Muscle of arm (tissue), 14 donors: ENCODE measurements at places on chromosomes 2 and 18.

DNA sequence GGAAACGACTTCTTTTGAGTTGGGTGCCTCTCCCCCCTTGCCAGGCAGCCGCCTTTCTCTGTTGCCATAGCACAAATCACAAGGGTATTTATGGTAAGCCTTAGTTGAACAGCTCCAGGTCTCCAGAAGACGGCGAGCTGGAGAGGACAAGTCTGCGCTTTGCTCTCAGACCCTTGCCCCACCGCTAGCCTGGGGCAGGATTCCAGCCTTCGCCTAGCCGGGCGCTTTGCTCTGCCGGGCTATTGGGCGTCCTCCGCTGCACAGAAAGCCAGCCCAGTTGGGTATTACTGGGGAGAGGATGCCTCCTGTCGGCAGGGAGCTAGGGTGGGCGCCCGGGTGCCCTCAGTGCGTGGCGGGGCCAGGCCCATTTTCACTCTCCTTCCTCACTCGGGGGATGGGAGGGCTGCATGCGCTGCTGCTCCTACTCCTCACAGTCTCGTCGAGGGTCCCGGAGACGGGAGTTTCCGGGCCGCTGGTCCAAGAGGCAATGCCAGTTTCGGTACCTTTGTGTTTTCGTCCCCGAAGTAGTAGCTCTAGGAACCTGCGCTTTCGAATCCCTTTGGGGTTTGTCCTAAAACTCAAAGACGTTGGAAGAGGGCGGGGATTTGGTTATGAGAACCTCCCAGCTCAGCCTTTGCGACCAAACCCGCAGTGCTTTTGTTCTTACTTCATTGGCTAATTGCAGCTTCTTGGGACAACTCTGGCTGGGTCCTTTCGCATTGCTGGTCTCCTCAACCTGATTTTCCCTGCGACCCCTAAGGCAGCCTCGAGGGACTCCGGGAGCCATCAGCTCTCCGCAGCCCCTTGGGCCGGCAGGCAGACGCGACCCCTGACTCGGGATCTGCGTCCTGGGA, 3.6 kb upstream of the DLX2 start:
- DNase-seq: no peak

DNA sequence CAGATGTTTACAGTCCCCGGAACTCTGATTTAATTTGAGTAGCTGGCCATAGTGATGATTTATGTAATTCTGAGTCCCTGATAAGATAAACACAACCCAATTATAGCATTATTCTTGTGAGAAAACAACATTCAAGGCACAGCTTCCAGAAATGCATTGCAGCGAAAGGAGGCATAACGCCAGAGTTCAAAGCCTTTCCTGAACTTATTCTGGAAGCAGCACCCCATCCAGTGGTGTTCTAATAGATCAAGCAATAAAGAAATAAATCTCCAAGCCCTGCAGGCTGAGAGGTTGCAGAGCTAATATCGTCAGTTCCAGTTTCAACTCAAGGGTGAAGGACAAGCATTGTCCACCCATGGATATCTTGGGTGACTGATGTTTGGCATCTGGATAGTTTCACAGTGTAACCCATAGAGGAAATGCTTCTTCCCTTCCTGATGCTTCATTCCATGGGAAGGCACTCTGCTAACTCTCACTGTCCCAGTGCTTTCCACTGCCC, 18.8 kb downstream of the CDH2 start:
- peak; percentile 35 for DNase-seq

- DNase-seq: no peak
These were observed 6.3 kb downstream of the THUMPD2 start for GRCh38 chr2:39772812-39773152.

GRCh38 chr18:48878471-48878870, 72.3 kb downstream of the SMAD7 start:
- no peak for DNase-seq

GRCh38 chr2:34848691-34849090, 1249.6 kb upstream of the FAM98A start:
- no peak for DNase-seq

DNA sequence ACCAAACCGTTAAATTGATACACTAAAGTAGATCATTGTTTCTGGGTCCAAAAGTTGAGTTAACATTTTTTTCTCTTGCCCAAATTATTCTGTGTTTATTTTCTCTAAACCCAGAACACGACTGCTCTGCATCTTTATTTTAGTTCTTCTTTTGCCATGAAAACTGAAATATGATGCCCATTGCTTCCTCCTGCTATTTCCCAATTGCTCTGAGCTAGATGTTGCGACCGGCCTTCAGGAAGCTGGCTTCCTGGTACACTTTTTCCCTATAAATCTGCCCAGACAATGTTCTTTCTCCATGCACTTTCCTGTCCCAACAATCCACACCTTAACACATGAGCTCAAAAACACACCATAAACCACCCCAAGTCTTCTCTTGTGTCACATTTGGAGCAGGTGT, 501.4 kb downstream of the FBXO15 start:
- no peak for DNase-seq

- DNase-seq: no peak
These were observed 39.2 kb upstream of the KIDINS220 start for GRCh38 chr2:8876628-8877027.

DNA sequence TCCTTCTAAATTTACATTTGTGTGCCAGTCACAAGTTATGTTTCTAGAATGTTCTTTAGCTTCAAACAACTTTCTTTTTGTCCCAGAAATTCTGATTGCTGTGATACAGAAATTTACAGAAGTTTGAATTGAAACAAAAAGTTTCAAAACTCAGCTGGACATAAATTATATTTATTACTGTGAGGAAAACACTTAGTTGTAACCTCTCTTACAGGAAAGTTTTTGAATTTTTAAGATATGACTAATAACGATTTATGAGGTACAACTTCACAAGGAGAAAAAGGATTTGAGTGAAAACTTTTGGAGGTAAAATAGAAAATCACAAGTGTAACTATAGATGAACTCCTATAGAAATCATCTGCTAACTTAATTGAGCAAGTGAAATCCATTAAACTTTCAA, 205.3 kb downstream of the TMEM247 start:
- DNase-seq: no peak

- DNase-seq: no peak
These were observed 65.6 kb upstream of the REV1 start for GRCh38 chr2:99555404-99555803.

DNA sequence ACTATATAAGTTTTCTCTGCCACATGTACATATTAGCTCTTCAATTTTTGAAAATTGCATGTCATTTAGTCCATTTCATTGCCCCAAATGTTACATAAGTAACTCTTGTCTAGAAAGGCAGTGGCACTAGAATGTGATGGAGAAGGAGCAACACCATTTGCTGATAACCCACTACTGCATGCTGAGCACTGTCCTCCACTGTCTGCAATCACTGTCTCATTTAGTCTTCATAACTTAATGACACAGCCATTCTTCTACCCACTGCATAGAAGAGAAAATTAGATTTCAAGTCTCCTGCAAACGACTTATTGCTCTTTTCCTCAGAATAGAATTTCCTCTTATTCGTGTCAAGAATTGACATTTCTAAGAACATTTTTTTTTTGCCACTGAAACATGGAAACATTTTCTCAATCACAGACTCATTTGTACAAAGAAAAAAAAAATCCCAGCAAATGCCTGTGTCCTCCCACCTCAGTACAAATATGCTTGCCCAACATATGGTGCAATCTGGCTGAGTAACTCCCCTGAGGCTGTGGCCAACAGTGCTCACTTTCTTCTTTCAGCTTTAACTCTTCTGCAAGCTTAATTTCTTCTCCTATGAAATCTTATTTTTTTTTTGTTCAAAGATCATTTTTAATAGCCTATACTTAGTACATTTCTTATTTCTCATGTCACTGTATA, 768.6 kb upstream of the HS6ST1 start:
- no peak for DNase-seq

DNA sequence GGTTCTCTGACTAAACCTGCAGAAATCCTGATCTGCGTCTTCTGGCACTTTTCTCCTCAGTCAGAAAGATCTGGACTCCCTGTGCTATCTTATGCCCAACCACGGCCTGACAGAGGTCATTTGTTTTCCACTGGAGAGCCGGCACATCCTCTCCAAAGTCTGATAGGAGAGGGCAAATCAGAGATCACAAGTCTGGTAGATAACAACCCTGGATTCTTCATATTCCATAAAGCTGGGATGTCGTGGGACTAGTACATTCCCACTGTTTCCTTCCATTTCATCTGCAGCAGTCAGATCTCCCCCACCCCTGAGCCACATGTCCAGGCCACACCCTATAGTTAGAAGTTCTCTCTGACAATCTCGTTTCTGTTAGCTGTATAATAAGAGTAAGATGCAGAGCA, 157.0 kb downstream of the MGAT5 start:
- DNase-seq: no peak

DNA sequence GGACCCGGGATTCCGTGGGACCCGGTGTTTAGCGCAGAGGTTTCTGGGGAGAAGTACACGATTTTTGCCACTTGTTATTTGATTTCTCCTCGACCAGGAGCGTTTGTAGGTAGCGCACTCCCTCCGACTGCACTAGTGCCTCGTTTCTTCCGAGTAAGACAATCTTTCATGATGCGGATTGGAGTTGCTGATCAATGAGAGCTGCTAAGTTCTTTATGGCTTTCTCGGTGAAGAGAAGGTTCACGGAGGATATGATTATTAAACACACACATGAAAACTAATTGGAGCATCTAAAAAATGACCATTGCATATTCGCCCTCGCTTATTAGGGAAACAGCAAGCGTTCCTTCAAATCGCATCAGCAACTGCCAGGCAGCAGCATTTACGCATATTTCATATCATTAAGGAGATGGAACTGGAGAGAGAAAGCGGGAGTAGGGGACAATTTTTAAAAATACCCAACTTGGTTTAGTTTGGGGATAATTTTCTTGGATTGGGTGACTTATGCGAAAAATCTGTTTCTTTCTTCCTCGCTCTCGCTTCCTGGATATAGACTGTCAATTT, 616 bp downstream of the EML6 start:
- no peak for DNase-seq

GRCh38 chr18:61992285-61992684, 99.5 kb upstream of the RNF152 start:
- no peak for DNase-seq

DNA sequence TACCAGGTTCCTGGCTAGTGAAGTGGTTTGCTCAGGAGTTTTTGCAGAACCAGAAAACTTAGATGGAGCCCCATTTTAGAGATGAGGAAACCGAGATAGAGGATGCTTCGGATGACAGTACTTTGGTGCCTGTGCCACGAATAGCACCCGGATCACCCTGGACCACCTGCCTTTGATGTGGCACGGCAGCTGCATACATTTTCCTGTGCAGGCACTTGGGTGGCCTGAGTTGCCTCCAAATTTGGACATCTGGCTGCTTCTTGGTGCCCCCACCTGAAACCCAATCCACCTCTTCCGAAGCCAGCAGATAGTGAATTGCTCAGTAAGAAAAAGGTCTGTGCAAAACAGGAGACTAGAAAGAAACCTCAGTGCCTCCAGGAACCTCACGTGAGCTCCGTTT, 140.6 kb upstream of the ID2 start:
- no peak for DNase-seq

GRCh38 chr18:1906421-1906820, 664.9 kb downstream of the METTL4 start:
- DNase-seq: no peak

DNA sequence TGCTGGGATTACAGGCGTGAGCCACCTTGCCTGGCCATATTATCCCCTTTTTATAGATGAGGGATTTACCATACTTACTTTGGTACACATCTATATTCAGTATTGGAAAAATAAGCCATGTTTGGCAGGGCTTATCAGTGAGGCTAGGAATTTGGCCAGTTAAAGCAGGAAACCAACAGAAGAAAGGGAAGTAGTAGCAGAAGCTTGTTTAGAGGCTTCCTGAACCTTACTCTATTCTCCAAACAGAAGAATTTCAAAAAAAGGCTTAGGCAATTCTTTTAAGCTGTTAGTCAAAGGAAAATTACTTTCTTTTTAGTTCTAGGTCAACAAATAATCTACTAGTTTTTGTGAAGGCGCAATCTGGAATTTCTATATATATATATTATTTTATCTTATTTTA, 3.2 kb upstream of the GLS start:
- DNase-seq: no peak

GRCh38 chr2:5898667-5899066, 206.5 kb downstream of the SOX11 start:
- no peak for DNase-seq

GRCh38 chr2:177548636-177549035, 156.1 kb downstream of the AGPS start:
- no peak for DNase-seq

DNA sequence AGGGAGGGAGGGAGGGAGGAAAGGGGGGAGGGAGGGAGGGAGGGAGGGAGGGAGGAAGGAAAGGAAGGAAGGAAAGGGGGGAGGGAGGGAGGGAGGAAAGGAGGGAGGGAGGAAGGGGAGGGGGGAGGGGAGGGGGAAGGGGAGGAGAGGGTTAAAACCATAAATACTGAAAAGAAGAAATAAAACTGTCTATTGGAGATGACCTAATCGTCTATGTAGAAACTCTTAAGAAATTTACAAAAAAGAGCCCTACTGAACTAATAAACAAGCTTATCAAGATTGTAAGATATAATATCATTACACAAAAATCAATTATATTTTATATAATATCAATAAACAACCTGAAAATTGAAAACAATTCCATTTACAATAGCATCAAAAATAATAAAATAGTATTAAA, 32.3 kb upstream of the CTDP1 start:
- DNase-seq: no peak

GRCh38 chr2:217066510-217067270, 206.8 kb upstream of the TNP1 start:
- no peak for DNase-seq

DNA sequence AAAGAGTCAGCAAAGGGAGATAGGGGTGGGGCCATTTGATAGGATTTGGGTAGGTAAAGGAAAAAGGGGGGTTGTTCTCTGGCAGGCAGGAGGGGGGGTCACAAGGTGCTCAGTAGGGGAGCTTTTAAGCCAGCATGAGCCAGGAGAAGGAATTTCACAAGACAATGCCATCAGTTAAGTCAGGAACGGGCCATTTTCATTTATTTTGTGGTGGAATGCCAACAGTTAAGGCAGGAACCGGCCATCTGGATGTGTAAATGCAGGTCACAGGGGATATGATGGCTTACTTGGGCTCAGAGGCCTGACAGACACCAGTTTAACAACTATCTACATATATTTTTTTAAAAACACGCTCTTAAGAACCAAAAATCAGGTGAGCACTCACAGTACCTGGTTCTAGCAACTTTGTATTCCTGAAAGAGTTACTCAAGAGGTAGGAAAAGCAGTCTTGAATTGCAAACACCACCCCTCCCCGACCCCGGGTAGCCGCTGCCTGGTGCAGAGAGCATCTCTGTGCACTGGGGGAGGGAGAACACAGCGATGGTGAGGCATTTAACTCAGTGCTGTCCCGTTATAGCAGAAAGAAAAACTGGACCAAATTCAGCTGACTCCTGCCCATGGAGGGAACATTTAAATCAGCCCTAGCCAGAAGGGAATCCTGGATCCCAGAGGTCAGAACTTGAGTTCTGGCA, 414.5 kb upstream of the KLHL29 start:
- DNase-seq: no peak

DNA sequence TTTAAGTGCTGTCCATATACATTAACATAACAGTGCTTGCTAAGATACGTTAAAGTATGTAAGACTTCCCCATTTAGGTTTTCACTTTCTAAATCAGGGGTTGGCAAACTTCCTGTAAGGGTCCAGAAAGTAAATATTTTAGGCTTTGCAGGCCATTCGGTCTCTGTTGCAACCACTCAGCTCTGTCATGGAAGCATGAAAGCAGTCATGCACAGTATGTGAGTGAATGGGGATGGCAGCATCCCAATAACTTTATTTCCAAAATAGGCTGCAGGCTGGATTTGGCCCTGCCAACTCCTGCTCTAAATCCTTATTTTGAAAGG, 128.7 kb downstream of the PLA2R1 start:
- no peak for DNase-seq
